Stimulated activated CD4-positive, alpha-beta T cell treated with anti-CD3 and anti-CD28 coated beads, Interleukin-1b, Interleukin-23, amount 100 ng/mL, for 1 hour (primary cell): ENCODE measurements at places on chromosomes 5 and 9.

- DNase-seq: no peak
These were observed 5.1 kb downstream of the LIFR start for GRCh38 chr5:38551030-38552017.

DNA sequence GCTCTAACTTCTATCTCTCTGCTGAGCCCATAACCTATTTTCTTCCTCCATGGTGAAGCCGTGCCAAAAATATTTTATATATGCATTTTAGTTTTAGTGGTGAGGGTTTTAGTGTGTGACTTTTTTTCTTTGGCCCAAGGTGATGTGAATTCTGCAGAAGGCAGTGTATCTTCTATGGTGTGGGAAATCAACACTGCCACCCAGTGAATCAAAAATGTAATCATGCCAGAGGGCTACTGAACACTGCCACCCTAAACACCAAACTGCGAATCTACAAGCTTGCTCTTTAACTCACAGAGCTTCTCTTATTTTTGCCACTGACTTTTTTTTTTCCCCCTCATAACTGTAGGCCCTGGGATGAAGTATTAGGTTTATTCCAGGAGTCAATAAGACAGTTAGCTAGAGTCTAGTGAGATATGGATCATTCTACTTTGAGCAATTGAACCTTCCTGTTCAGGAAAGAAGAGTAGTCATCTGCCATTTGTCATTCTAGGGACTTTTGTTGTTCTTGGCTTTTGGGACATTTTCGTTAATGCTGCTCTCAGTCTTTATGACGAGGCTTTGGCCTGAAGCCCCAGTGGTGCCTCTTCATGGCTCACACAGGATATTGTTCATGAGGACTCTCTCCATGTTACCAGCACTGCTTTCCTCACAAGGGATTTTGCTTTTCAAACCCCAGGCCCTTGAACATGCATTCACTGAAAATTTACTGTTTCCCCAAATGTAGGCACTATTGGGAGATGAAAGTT is 53.1 kb downstream of the C7 start:
- DNase-seq: no peak

- no peak for DNase-seq
These were observed 34.2 kb upstream of the IL7R start for GRCh38 chr5:35822511-35822910.

DNA sequence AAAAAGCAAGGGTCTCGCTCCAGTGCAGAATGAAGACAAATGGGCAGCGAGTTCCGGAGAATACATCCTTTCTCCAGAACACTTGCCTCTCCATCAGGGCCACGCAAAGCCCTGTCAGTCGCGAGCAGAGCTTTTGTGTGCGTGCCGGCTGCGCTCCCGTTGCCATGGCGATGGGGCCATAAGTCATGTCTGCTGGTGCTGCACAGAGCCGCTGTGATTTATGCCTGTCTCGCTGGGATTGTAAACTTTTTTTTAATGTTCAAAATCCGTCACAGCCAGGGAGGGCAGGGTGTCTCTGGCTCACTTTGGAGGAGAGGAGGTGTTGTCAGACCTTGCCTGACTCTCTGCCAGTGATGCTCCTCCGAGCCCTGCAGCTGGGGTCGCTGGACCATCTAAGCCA is 272.7 kb downstream of the TRIM32 start:
- no peak for DNase-seq

- DNase-seq: no peak
These were observed 597.2 kb downstream of the LRRC70 start for GRCh38 chr5:63175850-63176249.

- no peak for DNase-seq
These were observed 177.8 kb upstream of the SGCD start for GRCh38 chr5:156149213-156149612.

DNA sequence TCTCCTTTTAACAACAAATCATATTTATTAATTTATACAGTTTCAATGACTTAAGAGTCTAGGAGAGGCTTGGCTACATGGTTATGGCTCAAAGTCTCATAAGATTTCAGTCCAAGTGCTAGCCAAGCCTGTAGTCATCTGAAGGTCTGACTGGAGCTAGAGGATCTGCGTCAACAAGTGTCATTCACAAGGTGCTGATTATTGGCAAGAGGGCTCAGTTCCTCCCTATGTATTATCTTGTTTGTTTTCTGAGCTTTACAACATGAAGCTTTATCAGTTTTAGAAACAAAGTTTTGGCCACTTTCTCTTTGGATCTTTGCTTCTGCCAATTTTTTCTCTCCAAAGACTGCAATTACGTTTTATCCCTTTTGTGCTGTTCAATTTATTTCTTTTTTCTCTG is 94.7 kb downstream of the RICTOR start:
- DNase-seq: no peak

GRCh38 chr9:91458906-91459305 is 35.3 kb upstream of the NFIL3 start:
- DNase-seq: no peak

- no peak for DNase-seq
These were observed 125.8 kb downstream of the ARRDC3 start for GRCh38 chr5:91257301-91257700.

DNA sequence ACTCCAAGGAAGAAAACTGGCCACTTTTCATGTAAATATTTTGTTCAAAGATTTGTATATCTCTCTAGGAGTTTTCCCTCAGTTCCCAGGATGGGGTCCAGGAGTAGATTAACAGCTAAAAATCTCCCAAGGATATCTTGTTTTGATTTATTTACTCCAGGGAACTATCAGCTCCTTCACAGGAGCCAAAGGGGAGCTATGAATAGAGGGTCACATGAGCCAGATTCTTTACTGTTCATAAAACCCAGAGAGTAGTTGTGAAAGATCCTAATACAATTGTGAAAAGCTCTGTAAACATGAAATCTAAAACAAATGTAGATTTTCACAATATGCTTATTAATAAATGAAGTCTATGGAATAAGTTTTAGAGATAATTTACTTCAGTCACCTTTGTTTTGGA is 16.9 kb downstream of the DIMT1 start:
- no peak for DNase-seq

- no peak for DNase-seq
These were observed 153.2 kb downstream of the EDIL3 start for GRCh38 chr5:84231433-84231832.

GRCh38 chr5:96321345-96321744 is 111.7 kb downstream of the PCSK1 start:
- no peak for DNase-seq
